ENCODE measurements at places on chromosomes 5 and 9.
A peak's percentile ranks its signal among the peaks of the same experiment; 100 is the strongest.

DNA sequence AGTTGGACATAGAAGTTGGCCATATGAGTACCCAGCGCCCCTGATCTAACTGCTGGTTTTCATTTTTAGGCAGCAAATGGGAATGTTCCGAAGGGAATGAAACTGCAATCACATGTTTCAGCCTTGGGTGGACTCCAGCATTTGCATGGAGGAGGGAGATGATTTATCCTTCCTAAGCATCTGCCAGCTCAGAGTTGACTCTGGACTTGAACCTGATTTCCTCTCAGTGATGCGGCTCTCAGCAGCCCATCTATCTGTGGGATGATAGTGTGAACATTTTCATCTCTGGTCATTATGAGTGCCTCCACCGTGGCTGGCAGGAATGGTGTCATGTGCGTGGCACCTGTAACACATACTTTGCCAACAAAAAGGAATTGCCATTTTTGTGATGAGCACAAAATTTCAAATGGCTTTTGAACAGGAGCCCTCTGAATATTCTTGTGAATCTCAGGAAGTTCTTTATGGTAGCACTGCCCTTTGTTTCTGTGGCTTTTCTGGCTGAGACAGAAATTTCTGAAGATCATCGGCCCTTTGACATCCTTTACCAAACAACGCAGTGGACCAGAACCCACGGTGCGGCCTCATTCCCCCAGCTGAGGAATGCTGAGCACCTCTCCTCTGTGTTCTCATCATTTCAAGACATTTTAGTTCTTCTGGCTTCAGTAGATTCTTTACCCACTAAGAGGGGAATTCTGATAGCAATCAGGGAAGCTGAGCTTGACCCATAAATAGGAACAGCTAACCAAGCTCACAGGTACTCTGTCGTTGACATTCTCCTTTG, 28.5 kb downstream of the FUBP3 start:
- DNase-seq = no peak

DNA sequence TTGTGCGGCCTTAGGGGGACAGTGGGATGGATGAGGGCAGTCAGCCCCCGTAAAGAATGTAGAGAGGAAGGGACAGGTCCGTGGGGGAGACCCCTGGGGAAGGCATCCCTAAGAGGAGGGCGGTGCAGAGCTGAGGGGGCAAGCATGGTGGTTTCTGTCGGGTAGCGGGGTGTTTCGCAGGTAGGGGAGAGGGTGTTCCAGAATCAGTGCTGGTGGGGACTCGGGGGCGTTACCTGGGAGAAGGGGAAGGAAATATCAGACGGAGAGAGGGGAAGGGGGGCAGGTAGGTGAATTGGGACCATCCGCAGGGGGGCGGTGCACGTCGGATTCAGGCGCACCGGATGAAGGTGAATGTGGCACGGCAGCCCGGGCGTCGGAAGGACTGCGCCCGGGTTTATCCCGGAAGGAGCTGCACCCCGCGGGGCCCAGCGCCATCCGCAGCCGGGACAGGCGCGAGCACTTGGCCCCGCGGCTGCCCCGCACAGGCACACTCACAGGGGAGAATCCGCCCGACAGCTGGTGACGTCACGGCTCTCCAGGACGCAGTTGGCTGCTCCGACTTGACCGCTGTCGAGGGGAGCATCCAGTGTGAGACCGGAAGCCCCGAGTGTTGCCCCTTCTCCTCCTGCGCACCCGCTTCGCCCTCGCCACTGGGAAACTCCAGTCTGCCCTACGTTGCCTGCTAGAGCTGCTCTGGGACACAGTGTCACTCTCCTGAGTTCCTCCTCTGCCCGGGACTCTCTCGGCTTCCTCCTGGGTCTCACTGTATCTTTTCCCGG, 1.3 kb downstream of the CD72 start:
- DNase-seq = peak; percentile 57

- DNase-seq = no peak
Observed at GRCh38 chr9:126395439-126396212, 69.0 kb downstream of the MVB12B start.

GRCh38 chr9:68500457-68501381, 40.0 kb downstream of the TMEM252 start:
- DNase-seq = no peak

DNA sequence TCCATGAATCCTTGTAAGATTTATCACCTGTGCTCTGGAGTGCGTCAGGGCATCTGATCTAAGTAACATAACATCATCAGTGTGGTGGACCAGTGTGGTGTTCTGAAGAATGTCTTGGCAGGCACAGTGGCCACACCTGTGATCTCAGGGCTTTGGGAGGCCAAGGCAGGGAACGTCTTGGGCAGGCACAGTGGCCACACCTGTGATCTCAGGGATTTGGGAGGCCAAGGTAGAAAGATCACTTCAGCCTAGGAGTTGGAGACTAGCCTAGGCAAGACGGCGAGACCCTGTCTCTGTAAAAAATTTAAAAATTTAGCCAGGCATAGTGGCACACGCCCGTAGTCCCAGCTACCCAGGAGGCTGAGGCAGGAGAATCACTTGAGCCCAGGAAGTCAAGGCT, 185.5 kb downstream of the CACNA1B start:
- DNase-seq = no peak

DNA sequence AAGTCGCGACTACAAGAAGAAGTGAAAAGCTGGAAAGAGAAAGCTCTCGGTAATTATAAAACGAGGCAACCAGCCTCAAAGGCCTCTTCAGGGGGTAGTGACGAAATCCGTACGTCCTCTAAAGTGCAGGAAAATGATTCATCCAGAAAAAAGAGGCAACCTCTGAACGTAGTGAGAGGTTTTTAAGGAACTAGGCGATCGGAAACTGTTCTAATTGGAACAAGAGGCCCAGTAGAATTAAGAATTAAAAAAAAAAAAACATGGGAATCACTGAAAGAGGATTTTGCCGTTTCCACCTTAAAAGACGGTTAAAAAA, 1.0 kb downstream of the CSNK1A1 start:
- DNase-seq = no peak

GRCh38 chr5:149288436-149288835, 16.8 kb downstream of the AFAP1L1 start:
- no peak for DNase-seq

GRCh38 chr5:153780876-153781705, 257.6 kb downstream of the FAM114A2 start:
- DNase-seq = no peak

- peak; percentile 18 for DNase-seq
Observed at GRCh38 chr5:72818866-72819534, 2.5 kb downstream of the TNPO1 start.

DNA sequence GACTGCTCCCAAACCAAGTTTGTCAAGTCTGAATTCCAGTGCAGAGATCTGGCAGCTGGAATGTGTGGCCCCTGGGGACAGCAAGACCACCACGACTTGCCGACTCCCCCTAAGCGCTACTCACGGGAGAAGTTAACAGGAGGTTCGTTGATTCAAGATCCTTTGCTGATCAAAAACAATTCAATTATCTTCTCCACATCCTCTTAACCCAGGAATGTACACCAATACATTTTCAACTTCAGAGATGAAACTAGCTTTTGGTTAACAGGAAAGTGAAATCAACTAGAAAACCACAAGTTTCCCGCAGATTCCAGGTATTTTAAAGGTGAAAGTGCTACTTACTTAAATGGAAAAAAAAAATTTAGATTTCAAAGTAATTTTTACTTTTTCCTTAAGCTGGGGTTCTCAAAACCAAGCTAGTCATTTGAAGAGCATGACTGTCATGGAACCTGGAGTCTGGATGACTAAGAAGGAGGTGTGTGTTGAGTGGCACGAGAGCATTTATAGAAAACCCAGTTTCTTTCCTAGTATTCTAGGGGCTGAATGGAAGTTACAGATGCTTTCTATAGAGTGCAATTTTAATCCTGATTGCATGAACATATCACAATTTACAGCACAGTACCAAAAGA, 257.5 kb upstream of the PANK3 start:
- DNase-seq = no peak

DNA sequence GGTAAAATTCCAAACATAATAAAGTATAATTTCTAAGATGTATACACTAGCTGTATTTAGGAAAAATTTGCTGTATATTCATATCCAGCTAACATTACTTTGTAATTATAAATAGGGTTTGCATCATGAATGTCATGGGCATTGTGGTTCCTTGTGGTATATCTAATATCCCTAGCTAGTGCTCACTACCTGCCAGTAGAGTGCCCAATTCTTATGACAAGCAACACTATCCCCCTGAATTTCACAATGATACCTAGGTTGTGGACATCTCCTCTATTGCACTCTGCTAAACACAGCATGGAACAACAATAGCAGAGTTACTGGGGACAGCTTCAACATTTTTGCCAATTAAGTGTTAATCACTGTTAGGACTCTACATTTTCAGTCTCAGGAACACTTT, 1656.5 kb downstream of the EFNA5 start:
- DNase-seq = no peak

GRCh38 chr5:76487386-76487785, 84.3 kb downstream of the IQGAP2 start:
- no peak for DNase-seq

DNA sequence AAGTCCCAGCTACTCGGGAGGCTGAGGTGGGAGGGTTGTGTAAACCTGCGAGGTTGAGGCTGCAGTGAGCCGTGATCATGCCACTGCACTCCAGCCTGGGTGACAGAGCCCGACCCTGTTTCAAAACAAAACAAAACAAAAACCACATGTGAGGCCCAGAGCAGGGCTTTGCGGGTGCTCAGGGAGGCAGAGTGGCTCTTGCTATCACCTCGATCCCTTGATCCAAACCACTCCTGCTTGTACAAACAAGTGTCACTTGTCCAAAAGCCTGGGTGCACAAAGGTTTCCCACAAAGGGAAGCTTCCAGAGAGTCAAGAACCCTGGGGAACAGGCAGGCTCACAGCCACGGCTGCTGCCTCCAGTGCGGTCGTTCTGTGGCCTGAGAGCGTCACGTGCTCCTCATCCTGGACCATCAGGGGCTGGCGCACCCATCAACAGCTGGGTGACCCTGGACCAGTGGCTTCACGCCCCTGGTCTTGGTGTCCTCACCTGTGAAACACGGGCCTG, 162.7 kb downstream of the C9orf50 start:
- no peak for DNase-seq

- DNase-seq = no peak
Observed at GRCh38 chr5:172648013-172648381, 6.9 kb downstream of the NEURL1B start.

DNA sequence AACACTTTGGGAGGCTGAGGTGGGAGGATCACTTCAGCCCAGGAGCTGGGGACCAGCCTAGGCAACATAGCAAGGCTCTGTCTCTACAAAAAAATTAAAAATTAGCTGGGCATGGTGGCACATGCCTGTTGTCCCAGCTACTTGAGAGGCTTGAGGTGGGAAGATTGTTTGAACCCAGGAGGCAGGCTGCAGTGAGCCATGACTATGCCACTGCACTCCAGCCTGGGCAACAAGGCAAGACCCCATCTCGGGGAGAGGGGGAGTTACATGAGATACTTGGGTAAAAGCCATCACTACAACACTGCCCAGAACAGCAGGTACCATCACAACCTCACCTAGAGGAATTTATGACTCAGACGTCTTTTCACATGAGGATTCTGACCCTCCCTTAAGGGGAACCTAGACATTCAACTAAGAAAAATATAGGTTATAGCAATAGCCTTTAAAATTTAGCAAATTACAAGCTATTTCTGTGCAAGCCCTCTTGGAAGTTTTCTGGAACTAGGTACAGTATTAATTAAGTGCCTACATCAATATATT, 143.5 kb downstream of the NFIB start:
- DNase-seq = no peak

DNA sequence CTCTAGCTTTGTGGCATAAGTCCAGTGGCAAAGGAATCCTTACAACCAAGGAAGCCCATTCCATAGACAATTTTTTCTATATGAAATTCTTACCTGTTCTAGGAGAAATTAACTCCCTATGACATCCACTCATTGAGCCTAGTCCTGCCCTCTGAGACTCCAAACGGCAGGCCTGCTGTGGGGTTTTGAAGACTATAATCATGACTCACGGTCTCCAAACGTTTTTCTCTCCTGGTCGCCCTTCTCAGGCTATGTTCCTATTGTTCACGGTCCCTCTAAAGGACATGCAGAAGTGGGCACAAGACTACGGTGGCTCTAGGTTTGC, 611 bp downstream of the EXOSC3 start:
- DNase-seq = no peak

DNA sequence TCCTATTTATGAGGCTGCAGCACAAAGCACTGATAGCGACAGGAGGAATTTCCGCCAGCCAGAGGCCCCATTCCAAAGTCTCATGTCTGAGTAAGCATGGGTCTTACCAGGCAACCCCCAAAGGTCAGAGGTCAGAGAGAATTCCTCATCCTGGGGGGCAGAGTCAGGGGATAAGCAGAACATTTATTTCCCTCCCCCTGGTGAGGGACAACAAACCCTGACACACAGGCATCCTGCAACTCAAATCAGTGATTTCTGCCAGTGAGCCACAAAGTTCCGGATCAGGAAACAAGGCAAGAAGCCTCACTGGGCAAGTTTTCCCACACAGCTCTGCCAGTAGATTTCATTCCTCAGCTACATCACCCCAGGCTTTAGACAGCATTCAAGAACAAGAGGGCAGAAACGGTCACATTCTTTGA, 37.0 kb downstream of the ADAMTS12 start:
- no peak for DNase-seq

DNA sequence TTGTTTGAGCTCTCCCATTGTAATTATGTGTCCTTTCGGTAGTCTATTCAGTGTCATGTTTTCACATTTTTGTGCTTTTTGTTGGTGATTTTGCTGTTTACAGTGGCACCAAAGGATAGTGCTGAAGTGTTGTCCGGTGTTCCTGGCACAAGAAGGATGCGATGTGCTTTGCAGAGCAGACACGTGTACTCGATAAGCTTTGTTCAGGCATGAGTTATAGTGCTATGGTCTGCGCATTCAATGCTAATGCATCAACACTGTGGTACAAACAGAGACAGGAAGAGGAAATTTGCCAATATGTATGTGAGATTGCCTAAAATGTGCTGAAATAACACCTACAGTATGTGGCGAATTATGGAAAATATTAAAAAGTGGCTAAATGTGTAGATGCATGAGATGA, 913.4 kb upstream of the ACO1 start:
- DNase-seq = no peak

- no peak for DNase-seq
Observed at GRCh38 chr9:126468141-126468825, 141.7 kb downstream of the MVB12B start.

GRCh38 chr5:27140831-27141230, 102.4 kb upstream of the CDH9 start:
- DNase-seq = no peak

DNA sequence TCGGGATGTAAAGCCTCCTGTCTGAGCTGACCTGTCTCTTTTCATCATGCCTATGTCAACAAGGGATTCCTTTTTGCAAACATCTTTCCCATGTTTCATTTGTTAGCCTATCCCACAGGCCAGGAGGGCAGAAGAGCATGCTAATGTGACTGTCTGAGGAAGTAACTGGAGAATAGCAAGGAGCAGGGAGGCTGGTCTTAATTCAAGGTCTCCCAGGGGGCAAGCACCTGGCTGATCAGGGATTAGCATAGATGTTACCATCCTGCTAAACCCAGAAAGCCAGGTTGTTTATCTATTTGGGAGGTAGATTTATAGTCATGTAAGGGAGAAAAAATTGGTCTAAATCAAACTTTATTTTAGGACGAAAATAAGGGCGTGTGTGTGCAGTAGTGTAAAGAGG, 36.7 kb upstream of the MAP1B start:
- no peak for DNase-seq

- no peak for DNase-seq
Observed at GRCh38 chr5:154501566-154501965, 23.5 kb upstream of the HAND1 start.

GRCh38 chr9:75169623-75170022, 81.3 kb downstream of the OSTF1 start:
- no peak for DNase-seq

Data from stimulated activated CD8-positive, alpha-beta memory T cell treated with anti-CD3 and anti-CD28 coated beads, Interleukin-4, amount 100 ng/mL, for 4 hours (primary cell).